Activated CD4-positive, CD25-positive, alpha-beta regulatory T cell treated with anti-CD3 and anti-CD28 coated beads, Interleukin-2, amount 50 U/mL, for 16 hours (primary cell): ENCODE measurements at places on chromosomes 6 and 20.

GRCh38 chr6:139117734-139118133 lies 17.1 kb upstream of the HECA start:
- DNase-seq: no peak

- DNase-seq: no peak
Observed at GRCh38 chr20:32979201-32979998, 24.8 kb downstream of the SUN5 start.

DNA sequence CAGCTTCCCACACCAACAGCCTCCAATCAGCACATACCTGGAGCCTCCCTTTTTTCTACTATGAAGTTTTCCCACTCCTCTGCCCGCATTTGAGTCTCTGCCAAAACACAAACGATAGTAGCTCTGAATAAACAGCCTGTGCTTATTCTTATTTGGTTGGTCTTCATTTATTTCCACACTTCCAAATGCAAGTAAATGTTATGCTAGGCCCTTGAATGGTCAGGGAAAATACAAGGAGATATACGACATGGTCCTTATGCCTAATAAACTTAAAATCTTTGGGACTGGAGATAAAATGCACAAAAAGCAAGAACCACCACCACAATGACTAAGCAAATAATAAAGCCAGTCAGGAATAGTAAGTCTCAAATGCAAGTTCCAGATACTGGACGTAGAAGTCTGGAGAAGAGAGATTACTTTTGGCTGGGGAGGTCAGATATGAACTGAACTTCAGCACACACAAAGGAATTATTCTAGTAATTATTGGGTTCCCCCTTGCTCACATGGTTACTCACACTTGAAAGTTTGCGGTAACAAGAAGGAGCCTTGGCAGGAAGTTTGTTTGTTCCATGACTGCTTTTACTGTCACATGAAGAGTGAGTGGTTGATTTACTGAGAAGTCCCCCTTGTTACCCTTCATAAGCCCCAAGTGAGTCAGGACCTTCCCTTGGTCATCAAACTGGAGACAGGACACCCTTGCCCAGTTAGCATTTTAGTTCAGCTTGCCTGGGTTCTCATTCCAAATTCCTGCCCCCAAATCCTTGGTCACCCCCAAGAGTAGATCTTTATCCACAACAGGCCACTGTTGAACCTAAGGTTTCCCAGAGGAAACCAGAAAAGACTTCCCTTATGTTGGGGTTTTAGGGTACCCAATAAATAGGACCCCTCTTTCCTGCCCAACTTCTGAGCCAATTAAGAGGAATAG lies 511.2 kb upstream of the JARID2 start:
- DNase-seq: no peak

GRCh38 chr6:165910184-165910966 lies 247.3 kb upstream of the PDE10A start:
- DNase-seq: no peak

DNA sequence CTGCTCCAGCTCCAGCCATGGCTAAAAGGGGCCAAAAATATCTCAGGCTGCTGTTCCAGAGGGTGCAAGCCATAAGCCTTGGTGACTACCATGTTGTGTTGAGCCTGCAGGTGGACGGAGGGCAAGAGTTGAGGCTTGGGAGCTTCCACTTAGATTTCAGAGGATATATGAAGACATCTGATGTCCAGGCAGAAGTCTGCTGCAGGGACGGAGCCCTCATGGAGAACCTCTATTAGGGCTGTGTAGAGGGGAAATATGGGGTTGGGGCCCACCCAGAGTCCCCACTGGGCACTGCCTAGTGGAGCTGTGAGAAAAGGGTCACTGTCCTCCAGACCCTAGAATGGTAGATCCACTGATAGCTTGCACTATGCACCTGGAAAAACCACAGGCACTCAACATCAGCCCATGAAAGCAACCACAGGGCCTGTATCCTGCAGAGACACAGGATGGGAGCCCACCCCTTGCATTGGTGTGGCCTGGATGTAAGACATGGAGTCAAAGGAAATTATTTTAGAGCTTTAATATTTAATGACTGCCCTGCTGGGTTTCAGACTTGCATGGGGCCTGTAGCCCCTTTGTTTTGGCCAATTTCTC lies 70.5 kb downstream of the NINL start:
- no peak for DNase-seq

DNA sequence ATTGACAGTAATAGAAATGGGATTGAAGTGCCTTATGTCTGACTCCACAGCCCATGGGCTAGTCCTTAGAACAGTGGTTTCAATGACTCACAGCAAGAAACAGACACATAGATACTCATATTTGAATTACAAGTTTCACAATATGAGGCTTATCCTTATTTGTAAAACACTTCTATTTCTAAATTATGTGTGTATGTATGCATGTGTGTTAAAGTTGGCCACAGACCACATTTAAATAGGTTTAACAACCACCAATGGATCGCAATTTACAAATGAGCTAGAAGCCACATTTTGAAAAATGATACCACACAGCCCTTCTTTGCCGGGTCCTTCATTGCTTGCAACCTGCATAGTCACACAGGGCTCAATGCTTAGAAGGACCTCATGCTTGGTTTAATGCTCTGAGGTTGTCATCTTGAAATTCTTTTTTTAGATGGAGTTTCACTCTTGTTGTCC lies 157.8 kb upstream of the PREP start:
- DNase-seq: no peak

DNA sequence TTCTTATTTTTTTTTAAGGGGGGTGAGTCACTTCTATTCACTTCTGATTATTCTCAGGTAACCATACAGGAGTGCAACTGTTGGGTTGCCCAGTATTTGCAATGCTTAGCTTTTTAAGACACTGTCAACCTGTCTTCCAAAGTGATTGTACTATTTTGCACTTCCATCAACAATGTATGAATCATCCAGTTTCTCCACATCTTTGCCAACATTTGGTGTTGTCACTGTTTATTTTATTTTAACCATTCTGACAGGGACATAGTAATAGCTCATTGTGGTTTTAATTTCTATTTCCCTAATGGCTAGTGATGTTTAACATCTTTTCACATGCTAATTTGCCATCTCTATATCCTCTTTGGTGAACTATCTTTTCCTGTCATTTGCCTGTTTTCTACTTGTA lies 1.4 kb upstream of the SLC13A3 start:
- DNase-seq: no peak

GRCh38 chr20:4571759-4572531 lies 149.8 kb upstream of the PRND start:
- no peak for DNase-seq

GRCh38 chr6:113855500-113856374 lies 1.4 kb upstream of the MARCKS start:
- DNase-seq: no peak

GRCh38 chr6:17032590-17032987 lies 69.3 kb upstream of the STMND1 start:
- no peak for DNase-seq

GRCh38 chr6:17505767-17506280 lies 94.3 kb upstream of the FAM8A1 start:
- no peak for DNase-seq

- no peak for DNase-seq
Observed at GRCh38 chr20:51339721-51340450, 202.6 kb downstream of the NFATC2 start.

- DNase-seq: no peak
Observed at GRCh38 chr6:17972074-17972952, 15.1 kb downstream of the KIF13A start.

- no peak for DNase-seq
Observed at GRCh38 chr20:37179683-37180524, 556 bp upstream of the MROH8 start.

DNA sequence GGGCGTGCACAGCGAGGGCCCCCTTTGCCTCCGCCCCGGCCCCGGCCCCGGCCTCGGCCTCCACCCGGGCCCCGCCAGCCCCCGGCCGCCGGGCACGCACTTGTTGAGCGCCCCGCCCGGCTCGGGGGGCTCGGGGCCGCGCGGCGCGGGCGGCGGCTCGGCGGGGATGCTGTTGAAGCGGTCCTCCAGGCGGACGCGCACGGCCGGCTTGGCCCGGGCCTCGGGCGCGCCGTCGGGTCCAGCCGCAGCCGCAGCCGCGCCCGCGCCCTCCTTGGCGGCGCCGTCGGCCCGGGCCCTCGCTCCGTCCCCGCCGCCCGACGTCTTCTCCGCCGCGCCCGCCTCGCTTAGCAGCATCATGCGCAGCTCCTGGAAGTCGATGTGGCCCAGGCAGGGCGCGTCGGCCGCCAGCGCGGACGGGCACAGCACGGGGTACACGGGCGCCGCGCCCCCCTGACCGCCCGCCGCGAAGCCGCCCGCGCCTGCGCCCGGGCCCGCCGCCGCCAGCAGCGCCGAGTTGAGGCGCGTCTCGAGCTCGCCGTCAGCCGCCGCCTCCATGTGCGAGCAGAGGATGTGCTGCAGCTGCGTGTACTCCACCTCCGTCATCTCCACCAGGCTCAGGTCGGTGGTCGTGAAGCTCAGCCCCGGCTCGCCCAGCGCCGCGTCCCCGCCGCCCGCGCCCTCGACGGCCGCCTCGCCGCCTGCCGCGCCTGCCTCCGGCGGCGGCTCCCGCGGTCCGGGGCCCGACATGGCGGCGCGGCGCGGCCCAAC lies 514 bp downstream of the TCFL5 start:
- DNase-seq: no peak

GRCh38 chr20:64182146-64182865 lies 18.1 kb downstream of the MYT1 start:
- DNase-seq: no peak

- no peak for DNase-seq
Observed at GRCh38 chr20:40583205-40583604, 105.8 kb downstream of the MAFB start.

DNA sequence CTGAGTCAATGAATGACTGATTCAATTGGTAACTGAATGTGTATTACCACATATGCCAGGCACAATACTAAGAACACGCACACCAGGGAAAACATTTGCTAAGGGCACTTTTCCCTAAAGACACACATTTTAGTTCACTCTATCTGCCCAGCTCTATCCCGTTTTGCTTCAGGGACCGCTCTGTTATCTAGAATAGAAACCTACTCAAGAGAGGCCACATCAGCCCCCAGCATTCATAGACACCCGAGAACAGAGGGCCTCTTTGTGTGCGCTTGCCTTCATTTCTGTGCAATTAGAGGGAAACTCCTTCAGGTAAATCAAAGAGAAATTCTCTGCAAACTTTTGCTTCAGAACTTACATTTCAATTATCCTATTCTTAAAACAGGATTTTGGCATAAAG lies 50.3 kb downstream of the DZANK1 start:
- DNase-seq: no peak

DNA sequence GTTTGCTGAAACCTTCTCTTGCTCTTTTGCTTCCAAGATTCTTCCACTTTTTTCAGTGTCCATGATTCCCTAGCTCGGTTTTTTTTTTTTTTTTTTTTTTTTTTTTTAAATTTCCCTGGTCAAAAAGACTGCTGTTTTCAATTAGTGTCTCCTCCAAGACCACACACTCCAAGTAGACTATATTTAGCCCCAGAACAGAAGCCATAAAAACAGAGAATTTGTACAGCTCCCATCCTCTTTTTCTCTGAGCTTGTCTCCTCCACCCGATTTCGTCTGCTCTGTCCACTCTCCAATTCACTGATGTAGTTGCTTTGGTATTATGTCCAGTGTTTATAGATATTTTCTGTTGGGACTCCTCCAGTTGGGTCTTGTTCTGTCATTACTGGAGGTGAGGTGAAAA lies 37.6 kb downstream of the RSPH3 start:
- no peak for DNase-seq

GRCh38 chr6:109382576-109383437 lies 540 bp upstream of the CD164 start:
- peak; percentile 86 for DNase-seq

- no peak for DNase-seq
Observed at GRCh38 chr6:126633373-126633772, 293.5 kb downstream of the CENPW start.

- no peak for DNase-seq
Observed at GRCh38 chr6:15510121-15510520, 152.7 kb downstream of the DTNBP1 start.

- no peak for DNase-seq
Observed at GRCh38 chr20:63098195-63098810, 91.5 kb upstream of the BHLHE23 start.

DNA sequence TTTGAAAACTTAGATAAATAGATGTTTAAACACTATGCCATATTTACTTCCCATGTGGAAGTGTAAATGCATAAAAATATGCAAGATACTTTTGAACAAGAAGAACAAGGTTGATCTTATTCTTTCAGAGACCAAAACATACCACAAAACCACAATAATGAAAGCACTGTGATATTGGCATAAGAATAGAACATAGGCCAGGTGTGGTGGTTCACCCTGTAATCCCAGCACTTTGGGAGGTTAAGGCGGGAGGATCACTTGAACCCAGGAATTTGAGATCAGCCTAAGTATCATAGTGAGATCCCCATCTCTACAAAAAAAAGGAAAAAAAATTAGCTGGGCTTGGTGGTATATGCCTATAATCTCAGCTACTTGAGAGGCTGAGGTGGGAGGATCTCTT lies 66.5 kb downstream of the KCNS1 start:
- no peak for DNase-seq

DNA sequence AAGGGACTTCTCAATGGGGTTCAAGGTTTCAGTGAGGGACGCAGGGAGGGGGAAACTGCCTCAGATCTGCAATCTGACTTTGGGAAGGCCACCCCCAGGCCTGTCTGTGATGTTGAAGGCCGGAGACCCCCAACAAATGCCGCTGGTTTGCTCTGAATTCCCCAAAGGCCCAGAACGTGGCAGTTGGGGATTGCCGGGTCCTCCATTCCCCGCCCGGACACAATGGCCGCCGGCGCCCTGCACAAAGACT lies 326 bp upstream of the BCL2L1 start:
- no peak for DNase-seq

DNA sequence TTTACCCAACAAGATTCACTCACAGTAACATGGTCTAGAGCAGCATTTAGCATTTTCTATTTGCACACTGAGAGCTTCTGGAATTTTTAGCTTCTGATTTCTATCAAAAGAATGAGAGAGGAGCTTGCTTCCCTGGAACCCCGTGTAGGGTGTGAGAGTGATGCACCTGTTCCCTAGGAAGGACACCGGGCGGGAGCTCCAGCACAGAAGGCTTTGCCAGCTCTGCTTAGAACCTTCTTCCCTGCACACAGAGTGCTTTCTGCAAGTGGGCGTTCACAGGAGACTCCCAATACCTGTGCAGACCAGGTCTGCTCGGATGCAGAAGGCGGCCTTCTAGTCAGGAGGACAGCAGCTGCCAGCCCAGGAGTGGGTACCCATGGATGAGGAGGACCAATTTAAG lies 217.3 kb downstream of the TBXT start:
- DNase-seq: no peak
